ENCODE measurements at places on chromosomes 2 and 18.

- peak; percentile 22 for DNase-seq
Observed at GRCh38 chr2:234863043-234863934, 88.5 kb upstream of the SH3BP4 start.

GRCh38 chr2:28952836-28953211 lies 28.3 kb upstream of the TOGARAM2 start:
- DNase-seq, result no peak

- no peak for DNase-seq
Observed at GRCh38 chr2:189862751-189863150, 78.5 kb downstream of the PMS1 start.

- DNase-seq, result no peak
Observed at GRCh38 chr2:190335225-190335559, 8.2 kb upstream of the INPP1 start.

DNA sequence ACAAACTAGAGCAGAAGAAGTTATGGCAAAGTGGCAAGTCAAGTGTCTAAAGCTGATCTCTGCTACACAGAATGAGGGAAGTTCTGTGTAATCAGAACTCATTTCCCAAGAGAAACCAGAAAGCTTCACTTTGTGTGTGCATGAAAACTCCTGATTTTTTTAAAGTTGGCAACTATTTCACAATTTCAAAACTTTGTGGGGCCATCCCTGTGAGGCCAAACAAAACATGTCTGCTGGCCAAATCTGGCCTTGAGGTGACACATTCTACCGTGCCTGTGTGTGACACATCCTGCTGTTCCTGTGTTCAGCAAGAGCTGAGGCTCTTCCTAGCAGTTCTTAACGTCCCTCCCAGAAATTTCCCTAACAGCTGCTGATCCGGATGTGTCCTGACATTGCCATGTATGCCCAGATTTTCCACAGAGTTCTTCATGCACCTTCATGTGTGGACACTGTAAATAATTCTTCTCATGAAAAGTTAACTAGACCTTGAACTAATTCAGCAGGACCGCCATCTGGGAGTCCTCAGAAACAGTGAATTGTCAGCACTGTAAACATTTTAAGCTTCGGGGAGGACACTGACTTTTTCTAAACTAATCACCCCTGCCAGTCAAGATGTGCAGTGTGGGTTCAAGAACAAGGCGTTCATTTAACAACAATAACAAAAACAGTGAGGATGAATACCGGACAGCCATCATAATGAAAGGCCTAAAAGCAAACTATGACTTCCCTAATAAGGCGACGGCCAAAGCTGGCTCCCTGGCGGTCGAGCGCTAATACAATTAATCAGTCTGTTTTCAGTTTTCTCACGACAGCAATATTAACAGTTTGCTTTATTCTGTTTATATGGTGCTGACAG lies 99.0 kb downstream of the PLEKHM3 start:
- DNase-seq, result no peak

- no peak for DNase-seq
Observed at GRCh38 chr2:3201281-3201680, 176.3 kb downstream of the EIPR1 start.

DNA sequence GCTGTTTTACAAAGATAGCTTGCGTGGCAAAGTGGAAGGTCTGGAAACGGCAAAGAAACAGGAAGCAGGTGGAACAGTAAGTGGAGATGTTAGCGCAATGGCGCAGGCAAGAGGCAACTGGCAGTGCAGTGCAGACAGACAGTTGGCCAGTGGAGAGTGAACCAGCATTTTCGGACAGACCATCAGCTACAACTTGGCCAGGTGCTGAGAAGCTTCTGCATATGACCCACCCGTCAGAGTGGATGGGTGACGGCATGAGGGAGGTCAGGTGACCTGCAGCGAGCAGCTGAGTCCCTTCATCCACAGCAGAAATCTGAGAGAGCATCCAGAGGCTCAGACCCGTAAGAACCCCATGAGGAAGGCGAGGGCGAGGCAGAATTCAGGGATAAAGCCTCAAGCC lies 33.8 kb downstream of the NPC1 start:
- no peak for DNase-seq

DNA sequence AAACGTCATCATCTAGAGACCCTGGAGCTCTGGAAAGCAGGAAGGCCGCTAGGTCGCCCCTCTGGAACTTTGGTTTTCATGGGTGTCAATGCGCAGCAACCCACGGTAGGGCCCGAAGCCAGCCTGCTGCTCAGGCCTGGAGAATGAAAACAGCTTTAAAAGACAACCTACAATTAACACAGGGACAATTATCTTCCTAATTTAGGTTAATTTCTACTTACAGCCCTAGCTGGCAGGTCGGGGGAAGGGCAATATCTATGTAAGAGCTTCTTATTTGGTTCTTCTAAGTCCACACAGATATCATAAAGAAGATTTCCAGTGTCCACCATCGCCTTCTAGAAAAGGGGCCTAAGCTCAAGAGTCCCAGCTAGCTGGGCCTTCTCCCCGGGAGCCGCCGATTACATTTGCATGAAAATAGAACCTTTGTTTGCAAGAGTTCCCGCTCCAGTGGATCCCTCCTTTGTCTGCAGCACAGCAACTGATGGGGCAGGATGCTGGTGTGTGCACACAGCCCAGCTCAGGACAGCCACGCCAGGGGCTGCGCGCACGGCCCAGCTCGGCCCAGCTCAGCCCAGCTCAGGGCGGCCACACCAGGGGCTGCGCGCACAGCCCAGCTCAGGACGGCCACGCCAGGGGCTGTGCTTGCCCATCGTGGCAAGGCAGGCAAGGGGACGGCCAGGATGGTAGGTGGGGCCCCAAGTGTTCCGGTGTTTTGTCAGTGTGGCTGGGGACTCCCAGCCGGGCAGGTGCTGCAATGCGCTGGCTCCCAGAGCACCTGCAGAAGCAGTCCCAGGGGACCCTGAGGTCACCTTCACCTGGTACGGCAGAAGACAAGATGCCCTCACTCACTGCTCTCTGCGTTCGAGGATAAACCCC lies 109.1 kb downstream of the HDAC4 start:
- no peak for DNase-seq

GRCh38 chr2:88144914-88145497 lies 17.1 kb upstream of the FABP1 start:
- DNase-seq, result no peak

- DNase-seq, result peak; percentile 84
Observed at GRCh38 chr2:9799729-9800632, 43.3 kb upstream of the TAF1B start.

DNA sequence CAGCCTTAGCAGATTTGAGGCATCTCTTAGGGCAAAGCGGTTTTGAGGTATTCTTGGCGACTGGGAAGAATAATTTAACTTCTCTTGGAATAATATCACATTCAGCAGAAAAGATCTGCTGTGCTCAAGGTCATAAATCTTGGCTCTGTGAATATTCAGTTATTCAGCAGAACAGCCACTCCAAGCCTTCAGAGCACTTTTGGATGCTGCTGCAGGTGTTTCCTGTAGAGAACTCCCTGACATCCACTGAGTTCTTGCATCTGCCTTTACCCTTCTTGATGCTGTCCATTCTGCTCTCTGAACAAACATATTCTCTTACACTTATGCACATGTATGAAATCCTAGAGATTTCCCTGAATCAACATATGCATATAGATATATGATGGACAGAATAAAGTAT lies 390.3 kb downstream of the NRXN1 start:
- DNase-seq, result no peak

DNA sequence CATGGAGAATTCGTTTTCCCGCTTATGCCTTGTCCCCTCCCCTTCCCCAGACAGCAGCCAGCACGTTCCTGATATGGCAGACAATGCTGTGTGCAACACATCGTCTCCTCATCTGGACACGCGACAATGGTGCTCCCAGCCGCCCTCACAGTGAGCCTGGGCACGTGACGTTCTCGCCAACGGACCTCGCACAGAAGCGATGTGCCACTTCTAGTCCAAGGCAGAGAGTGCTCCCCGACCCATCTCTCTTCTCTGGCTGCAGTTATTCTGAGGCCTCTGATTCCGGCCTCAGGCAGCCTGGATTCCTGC lies 505.4 kb downstream of the EIPR1 start:
- no peak for DNase-seq

DNA sequence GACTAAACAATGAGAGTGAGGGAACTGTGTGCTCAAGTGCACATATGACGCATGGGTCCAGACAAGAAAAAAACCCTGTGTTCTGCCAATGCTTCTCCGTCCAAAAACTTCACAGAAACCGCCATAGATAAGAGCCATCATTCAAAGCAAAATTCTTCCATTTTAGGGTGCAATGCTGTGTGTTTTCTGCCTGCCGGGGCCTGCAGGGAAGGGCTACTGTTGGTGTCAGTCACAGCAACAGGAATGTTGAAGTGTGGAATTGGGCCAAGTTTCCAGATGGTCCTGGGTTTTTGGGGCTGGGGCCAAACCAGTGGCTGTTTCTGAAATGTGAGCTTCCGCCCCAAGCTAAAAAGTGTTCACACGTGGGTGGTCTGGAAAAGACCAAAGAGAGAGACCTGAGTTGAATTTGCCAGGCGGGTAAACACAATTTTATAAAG lies 677 bp upstream of the MC2R start:
- DNase-seq, result no peak

GRCh38 chr18:3481696-3482210 lies 31.8 kb downstream of the TGIF1 start:
- DNase-seq, result no peak

GRCh38 chr2:101479328-101479727 lies 4.4 kb upstream of the RFX8 start:
- no peak for DNase-seq

DNA sequence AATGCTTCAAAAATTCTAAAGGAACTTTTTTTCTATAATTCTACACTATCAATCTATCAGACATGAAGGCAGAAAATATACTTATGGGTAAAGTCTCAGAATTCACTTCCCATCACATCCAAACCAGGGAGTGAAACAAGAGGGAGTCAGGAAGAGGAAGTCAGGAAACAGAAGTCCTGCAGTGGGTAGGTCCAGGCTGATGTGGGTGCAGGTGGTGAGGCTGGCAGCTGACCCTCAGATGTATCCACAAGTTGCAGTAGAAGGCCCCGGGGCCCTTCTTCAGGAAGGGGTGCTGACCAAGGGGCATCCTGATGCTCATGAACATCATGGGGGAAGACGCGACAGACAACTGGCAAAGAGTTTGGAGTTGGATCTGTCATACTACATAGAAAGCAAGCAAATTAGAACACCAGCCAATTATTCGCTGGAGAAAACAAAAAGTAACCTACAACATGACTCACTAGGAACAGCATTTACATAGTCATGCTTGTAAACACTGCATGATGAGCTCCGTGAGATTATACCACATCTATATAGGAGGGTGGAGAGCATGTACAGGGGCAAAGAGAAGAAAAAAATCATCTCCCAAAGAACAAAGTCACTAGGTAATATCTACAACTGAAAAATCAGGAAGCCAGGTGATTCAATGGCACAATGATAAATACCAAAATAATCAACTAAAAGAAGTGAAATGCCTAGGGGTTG lies 4.2 kb downstream of the UXS1 start:
- DNase-seq, result peak; percentile 59

DNA sequence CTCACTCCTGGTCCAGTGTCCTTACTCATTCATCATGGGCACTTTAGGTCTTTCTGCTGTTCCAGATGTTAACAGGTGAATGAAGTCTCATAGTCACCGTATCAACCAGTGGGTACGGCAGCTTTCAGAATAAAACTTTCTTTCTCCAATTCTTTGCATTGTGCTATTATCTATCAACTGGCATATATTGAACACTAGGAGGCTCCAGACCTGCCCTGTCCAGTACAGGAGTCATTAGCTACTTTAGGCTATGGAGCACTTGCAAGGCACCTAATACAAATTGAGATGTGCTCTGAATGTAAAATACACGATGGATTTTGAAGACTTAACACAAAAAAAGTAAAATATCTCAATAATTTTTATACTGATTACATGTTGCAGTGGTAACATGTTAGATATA lies 43.2 kb upstream of the NEB start:
- DNase-seq, result no peak

GRCh38 chr2:20838016-20838415 lies 15.1 kb upstream of the LDAH start:
- no peak for DNase-seq

GRCh38 chr2:171317492-171318125 lies 116.2 kb downstream of the METTL8 start:
- no peak for DNase-seq

DNA sequence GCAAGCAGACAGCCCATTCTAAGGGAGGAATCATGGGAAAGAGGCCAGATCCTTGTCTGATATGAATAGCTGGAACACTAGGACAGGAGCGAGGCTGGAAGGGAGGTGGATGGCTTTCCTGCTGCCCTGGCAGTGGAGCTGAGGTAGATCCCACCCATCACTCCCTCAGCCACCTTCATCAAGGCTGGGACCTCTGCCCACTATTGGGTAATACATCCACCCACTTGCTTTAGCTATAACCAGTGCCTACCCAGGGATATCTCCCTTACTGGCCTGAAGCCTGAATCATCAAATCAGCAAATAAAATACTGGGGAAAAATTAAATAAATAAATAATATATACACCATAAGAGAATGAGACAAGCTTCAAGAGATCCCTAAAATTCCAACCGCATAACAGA lies 183.2 kb upstream of the KYNU start:
- DNase-seq, result no peak

- peak; percentile 98 for DNase-seq
Observed at GRCh38 chr2:84906900-84907714, 1.7 kb downstream of the TMSB10 start.

DNA sequence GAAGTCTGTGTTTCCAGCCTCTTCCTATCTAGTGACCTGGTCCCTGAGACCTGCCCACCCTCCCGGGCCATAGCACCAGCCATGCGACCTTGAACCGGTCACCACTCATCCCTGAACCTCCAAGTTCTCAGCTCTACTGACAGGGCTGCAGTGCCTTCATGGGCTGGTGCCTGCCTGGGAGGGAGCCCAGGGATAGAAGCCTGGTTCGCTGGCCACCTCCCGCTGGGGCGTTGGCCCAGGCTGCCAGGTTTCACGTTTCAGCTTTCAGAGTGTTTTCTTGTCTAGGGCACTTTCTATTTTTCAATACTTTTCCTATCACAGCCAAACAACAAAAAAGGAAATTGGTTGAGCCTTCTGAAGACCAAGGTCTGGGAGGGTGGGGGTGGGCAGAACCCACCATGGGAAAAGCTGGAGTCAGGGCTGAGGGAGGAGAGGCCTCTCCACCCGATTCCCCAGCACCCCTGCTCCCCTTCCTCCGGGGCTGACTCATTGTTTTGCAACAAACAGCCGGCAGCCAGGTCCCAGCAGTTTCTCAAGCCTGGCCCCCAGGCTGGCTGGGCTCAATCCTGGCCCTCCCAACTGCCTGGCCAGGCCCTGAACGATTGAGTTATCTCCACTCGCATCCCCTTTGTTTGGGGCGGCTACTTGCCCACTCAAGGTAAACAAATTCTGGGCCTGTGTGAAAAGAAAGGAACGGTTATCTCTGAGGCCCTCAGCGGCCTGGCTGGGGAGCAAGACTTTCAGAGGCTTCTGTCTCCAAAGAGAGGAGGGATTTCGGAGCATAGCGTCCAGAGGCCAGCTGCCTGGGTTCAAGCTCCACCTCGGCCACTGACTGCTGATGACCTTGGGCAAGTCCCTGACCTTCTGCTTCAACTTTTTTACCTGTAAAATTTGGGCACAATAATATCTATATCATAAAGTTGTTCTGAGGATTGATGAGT lies 47.5 kb downstream of the ZFP36L2 start:
- DNase-seq, result peak; percentile 77

GRCh38 chr18:26017929-26018328 lies 72.5 kb downstream of the SS18 start:
- no peak for DNase-seq

GRCh38 chr2:36569267-36569856 lies 28.6 kb downstream of the FEZ2 start:
- no peak for DNase-seq

- DNase-seq, result no peak
Observed at GRCh38 chr2:55885944-55886281, 37.7 kb downstream of the EFEMP1 start.

GRCh38 chr2:196475611-196476010 lies 163.9 kb upstream of the CCDC150 start:
- DNase-seq, result no peak

All from Caki2 (cell line).